Myocyte (in vitro differentiated cells): ENCODE measurements at places on chromosomes 12 and 14.

DNA sequence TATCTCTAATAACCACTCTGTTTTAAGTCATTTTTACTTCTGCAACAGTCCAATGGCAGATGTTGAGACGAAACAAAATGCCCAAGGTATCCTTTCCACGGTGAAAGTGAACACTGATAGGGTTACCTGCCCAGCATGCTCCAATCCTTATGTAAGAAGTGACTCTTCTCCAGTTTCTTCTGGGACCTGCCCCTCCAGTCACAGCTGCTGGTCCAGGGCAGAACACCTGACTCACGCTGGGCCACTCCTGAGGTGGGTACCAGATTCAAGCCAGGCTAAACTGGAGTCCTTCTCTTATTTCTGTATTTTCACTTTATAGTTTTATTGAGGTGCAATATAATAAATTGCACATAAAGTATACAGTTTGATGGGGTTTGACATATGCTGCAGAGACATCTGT is 16.7 kb downstream of the NT5DC3 start:
- DNase-seq = no peak

GRCh38 chr12:43951286-43951685 is 115.4 kb downstream of the TMEM117 start:
- peak; percentile 88 for DNase-seq

- DNase-seq = no peak
Measured at GRCh38 chr14:23638414-23639047, 2.4 kb downstream of the DHRS2 start.

DNA sequence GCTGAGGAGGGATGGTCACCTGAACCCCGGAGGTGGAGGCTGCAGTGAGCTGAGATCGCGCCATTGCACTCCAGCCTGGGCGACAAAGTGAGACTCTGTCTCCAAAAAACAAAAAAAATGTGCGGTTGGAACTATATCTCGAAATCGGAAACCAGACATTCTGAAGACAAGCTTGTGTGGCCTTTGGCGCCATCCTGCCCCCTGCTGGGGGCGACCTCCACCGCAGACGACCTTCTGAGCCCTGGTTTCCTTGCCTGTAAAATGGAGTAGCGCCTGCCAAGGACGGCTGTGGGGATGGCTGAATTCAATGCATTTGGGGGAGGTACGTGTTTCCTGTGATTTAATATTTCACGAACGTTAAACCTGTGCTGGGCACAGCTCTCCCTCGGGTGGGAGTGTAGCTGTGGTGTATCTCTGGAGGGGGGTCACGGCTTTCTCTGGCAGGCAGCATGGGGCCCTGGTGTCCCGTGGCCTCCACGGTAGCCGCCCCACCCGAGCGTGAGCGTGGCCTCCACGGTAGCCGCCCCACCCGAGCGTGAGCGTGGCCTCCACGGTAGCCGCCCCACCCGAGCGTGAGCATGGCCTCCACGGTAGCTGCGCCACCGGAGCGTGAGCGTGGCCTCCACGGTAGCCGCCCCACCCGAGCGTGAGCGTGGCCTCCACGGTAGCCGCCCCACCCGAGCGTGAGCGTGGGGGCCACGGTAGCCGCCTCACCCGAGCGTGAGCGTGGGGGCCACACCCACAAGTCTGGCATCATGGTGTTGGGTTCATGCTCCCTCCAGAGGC is 55.3 kb downstream of the LRCOL1 start:
- DNase-seq = no peak

DNA sequence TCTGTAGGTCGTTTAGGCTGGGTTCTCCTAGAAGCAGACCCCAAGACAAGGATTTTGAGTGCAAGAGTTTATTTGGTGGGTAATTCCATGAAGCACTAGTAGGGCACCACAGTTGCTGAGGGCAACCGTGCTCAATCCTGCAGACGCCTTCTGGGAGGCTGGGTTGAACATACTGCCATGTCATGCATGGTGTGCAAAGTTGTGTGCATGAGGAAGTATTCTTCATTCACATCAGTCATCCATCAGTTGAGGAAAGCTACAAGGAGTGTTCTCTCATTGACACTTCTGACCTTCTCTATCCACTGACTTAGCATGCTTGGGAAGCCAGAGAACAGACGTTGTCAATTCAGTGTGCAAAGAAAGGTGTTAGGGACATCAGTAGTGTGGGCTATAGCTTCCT is 179.2 kb downstream of the PTPN11 start:
- no peak for DNase-seq

DNA sequence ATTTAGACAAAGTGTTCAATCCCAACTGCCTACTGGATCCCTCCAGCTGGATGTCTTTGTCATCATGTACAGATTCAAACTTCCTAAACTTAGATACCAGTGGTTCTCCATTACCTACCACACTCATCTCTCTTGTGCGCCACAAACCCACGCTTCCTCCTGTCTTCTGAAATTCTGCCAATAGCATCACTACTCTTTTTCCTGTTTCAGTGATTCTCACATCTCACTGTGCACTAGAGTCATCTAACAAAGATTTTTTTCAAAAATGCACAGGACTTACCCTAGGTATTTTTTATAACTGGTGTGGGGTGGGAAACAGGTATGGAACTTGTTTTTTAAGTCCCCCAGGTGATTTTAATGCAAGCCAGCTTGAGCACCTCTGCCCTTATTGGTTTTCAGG is 5.9 kb downstream of the PSMB5 start:
- no peak for DNase-seq

DNA sequence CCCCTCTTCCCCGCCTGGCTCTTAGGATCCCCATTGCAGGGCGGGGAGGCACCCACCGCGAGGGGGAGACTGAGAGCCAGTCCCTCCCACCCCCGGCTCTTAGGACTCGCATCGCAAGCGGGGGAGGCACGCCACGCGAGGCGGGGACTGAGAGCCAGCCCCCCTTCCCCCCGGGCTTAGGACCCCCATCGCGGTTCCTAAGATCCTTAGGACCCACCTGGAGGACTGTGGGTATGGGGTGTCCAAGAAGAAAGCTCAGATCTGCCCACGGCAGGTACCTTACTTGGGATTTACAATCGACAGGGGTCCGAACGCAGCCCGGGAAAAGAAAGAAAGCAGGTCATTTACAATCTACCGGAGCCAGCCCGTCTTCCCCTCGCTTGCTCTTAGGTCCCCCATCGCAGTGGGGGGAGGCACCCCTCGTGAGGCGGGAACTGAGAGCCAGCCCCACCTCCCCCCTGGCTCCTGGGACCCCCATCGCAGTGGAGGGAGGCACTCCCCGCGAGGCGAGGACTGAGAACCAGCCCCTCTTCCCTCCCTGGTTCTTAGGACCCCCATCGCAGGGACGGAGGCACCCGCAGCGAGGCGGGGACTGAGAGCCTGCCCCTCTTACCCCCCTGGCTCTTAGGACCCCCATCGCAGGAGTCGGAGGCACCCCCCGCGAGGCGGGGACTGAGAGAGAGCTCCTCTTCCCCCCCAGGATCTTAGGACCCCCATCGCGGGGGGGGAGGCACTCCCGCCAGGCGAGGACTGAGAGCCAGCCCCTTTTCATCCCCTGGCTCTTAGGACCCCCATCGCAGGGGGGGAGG is 43.7 kb downstream of the DDX11 start:
- peak; percentile 33 for DNase-seq
